ENCODE measurements at places on chromosomes 3 and 15. TPM values are rescaled to one million over a fixed set of nuclear protein-coding genes. Genes with fewer than 3 reads are reported as not detected.

CPN2 gene
- total RNA-seq, result not detected

TTC23 gene
- total RNA-seq, result 11.5 TPM

IL12A gene
- total RNA-seq, result 1.5 TPM

GOLGA8M gene
- 0.07 TPM for total RNA-seq

DUT gene
- 113 TPM for total RNA-seq

TARS3 gene
- total RNA-seq, result 7.1 TPM

GBE1 gene
- total RNA-seq, result 21.7 TPM

ISLR2 gene
- total RNA-seq, result 0.18 TPM

IQCH gene
- 1.4 TPM for total RNA-seq

RYR3 gene
- total RNA-seq, result 0.07 TPM

UACA gene
- total RNA-seq, result 25.9 TPM

ZPLD1 gene
- total RNA-seq, result not detected

CYP1A1 gene
- total RNA-seq, result 1.8 TPM

GABRG3 gene
- total RNA-seq, result 0.62 TPM

A4GNT gene
- not detected for total RNA-seq

C3orf20 gene
- total RNA-seq, result 0.08 TPM

ABHD14A gene
- 16.8 TPM for total RNA-seq

MYH15 gene
- total RNA-seq, result 0.08 TPM

CKMT1B gene
- total RNA-seq, result 1.9 TPM

CPA3 gene
- not detected for total RNA-seq

CEMIP gene
- 1.2 TPM for total RNA-seq

ERICH6 gene
- not detected for total RNA-seq

AHSG gene
- 0.13 TPM for total RNA-seq

SLC51B gene
- total RNA-seq, result 15.9 TPM

KLHL40 gene
- not detected for total RNA-seq
